Thymus (tissue), 14 donors: ENCODE measurements at places on chromosomes 7 and 10. TPM values are rescaled to one million over a fixed set of nuclear protein-coding genes. Genes with fewer than 3 reads are reported as not detected.

DNA sequence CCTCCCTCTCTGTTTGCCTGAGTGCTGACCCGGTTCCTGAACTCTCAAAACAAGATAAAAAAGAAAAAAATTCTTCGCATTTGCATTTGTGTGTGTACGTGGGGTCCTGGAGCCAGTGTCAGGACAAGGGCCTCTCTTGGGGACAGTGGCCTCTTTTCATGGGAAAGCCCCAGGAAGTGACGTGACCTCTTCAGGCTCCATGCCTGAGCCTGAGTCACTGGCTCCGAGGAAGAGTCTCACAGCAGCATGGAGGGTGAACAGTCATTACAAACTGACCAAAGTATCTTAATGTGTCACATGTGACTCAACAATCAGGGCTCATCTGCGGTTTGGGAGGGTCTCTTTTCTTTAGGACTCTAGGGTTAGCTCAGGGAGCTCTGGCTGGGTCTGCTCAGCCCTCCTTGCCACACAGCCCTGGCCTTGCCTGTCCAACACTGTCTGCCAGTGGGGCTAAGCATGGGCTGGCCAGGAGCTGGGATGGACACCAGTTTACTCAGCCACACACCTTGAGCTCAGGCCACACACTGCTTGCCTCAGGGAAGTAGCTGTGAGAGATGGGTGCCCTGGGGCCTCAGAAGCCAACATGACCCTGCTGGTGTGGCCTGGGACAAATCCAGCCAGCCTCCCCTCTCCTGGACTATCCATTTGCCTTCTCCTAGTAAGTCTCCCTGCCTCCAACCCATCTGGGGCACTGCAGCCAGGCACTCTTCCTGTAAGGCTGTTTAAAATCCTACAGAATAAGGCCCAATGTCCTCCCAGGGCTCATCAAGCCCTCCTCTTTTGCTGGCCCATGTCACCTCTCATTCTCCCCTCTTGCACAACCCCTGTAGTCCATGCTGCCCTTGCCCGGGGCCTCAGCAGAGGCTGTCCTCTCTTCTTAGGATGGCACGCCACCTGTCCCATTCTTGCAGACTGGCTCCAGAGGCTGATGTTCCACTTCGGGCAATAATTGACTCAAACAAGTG lies 10.5 kb downstream of the TMEM273 start:
- no peaks in the 10 kb centered on the region for H3K36me3 ChIP-seq
- DNase-seq = no peak
- H3K27ac ChIP-seq = no peak overlapping the region
- peaks cover 23% of the 10 kb centered on the region for H3K4me1 ChIP-seq
- no peak overlapping the region for H3K4me3 ChIP-seq
- H3K27me3 ChIP-seq = no peaks in the 10 kb centered on the region

DNA sequence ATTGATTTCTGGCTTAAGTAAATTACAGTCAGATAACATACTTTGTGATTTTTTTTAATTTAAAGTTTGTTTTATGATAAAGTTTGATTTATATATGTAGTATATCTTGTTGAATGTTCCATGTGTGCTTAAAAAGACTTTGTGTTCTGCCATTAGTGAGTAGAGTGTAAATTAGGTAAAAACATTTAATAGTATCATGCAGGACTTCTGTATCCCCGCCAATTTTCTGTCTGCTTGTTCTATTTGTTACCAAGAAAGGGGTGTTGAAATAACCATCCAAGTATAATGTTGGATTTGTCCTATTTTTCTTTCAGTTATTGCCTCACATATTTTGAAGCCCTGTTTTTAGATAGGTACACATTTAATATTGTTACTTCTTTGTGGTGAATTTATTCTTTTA lies 172.1 kb downstream of the CAMK1D start:
- no peaks in the 10 kb centered on the region for H3K27me3 ChIP-seq
- H3K27ac ChIP-seq = no peak overlapping the region
- no peak for DNase-seq
- no peaks in the 10 kb centered on the region for H3K36me3 ChIP-seq

DNA sequence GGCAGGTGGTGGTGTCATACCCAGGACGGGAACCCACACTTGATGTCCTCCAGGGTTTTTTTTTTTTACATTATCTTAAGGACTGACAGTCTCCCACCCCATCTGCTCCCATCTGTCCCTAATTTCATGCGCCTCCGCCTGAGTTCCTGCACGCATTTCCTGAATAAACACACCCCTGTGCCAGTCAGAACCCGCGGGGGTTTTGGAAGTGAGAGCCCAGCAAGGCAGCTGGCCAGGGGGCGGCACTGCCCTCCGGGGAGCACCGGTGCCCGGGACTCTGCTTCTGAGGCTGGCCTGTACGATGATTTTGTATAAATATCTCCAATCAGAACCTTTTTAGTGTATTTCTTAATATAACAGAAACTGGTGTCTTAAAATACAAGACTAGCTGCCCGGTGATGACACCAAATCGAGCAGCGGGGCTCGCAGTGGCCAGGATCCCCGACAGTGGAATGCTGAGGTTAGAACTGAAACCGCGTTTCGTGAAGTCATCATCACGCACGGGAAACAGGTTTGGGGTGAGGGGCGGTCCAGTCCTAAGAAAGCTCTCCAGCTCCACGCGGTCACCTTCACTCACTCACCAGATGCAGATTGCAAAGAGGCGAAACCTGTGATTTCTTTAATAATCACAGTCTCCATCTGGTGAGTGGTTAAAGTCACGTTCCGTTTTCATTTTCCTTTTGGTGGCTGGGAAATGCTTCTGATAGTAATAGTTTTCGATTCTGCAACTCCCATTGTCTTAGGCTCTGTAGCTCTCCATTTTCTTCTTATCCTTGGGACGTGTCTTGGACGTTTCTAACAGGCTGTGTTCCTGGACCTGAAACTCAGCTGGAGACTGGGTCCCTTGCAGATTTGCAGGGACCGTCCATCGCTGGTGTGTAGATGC lies 19.7 kb downstream of the BNIP3 start:
- no peak overlapping the region for H3K27ac ChIP-seq
- no peak for DNase-seq
- H3K4me3 ChIP-seq = no peak overlapping the region
- H3K27me3 ChIP-seq = no peaks in the 10 kb centered on the region
- no peaks in the 10 kb centered on the region for H3K4me1 ChIP-seq
- H3K36me3 ChIP-seq = peaks cover 17% of the 10 kb centered on the region

GRCh38 chr10:356452-356851 lies 221.2 kb downstream of the ZMYND11 start:
- DNase-seq = no peak
- no peaks in the 10 kb centered on the region for H3K27me3 ChIP-seq
- H3K4me3 ChIP-seq = no peak overlapping the region
- no peak overlapping the region for H3K27ac ChIP-seq

GRCh38 chr10:58807629-58808022 lies 295.0 kb downstream of the BICC1 start:
- no peak overlapping the region for H3K4me3 ChIP-seq
- no peaks in the 10 kb centered on the region for H3K4me1 ChIP-seq
- no peak for DNase-seq
- H3K36me3 ChIP-seq = no peaks in the 10 kb centered on the region

DNA sequence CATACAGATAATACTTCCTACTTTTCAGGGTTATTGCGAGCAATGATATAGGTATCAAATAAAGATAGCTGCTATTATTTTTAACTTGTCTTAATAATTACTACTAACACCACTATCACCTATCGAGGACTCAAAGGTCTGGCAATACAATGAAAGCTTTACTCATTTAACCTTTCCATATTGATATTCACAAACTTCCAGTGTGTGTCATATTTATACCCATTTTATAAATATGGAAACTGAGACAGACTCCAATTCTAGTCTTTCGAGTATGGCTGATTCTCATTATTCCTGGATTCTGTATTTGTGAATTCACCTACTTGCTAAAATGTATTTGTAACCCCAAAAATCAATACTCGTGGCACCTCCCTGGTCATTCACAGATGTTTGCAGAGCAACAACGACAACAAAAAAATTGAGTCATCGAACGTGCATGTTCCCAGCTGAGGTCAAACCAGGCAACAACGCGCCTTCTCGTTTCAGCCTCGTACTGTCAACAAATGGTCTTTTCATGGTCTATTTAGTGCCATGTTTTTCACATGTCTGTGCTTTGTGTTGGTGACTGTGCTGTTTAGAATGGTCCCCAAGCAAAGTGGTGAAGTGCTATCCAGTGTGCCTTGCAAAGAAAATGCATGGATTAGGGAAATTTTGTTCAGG lies 51.7 kb downstream of the SMURF1 start:
- no peak overlapping the region for H3K4me3 ChIP-seq
- no peak overlapping the region for H3K27ac ChIP-seq
- H3K4me1 ChIP-seq = no peaks in the 10 kb centered on the region
- DNase-seq = no peak

DNA sequence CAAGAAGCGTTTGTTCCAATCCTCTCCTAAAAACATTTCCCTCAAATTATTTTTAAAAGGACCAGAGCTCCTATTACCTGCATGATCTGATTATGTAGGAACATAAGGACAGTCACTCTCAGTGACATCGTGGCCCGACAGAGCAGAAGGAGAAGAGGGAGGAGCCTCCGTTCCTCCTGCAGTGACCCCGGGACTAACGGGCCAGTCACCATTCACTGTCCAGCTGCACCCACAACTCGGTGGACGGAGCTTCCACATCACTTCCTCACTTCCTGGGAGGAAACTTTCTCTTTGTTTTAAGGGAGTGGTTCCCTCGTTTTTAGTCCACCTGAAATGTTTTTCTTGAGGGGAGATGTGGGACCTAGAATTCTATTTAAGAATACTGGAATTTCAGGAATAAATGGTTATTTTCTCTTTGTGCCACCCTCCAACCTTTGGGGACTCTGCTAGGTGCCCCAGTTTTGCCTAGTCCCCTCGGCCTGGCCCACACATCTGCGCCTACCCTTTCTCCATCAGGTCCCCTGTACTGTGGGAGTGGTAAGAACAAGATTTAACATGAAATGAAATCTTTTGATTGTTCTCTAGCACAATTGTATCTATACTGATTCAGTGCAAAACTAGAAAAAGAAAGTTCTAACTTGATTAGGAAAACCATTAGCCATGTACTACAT lies 173.5 kb upstream of the RNF32 start:
- H3K4me3 ChIP-seq = no peak overlapping the region
- no peak overlapping the region for H3K27ac ChIP-seq
- no peaks in the 10 kb centered on the region for H3K4me1 ChIP-seq
- H3K36me3 ChIP-seq = no peaks in the 10 kb centered on the region
- DNase-seq = no peak

GRCh38 chr10:64211466-64211865 lies 690.3 kb downstream of the REEP3 start:
- no peak for DNase-seq
- H3K4me3 ChIP-seq = no peak overlapping the region
- H3K27ac ChIP-seq = no peak overlapping the region
- no peaks in the 10 kb centered on the region for H3K4me1 ChIP-seq
- no peaks in the 10 kb centered on the region for H3K27me3 ChIP-seq

DNA sequence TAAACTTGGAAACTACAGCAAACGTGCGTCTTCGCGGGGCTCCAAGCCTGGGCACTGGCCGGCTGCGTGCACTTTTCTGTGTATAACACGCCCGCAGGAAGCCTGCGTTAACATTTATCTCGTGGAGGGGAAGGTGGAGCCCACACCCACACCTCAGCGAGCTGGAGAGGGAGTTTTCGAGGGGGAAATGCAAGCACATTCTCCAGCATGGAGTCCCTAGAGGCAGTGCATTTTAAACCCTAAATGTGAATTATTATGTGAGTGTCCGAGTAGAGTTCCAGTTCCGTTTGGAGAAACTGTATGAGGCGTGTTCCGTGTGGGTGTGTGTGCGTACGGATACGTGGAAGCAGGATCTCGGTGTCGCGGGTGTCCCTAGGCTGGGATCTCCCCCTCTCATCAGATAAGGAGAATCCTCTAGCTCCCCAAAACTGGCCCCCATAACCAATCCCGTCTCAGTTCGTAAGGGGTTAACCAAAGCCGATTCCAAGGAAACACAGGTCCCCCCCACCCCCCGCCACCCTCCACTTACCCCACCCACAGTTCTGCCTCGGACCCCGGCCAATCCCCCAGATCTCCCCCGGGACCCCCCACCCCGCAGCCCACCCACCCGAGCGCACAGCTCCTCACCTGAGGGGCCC lies 403 bp downstream of the CDK6 start:
- H3K27me3 ChIP-seq = no peaks in the 10 kb centered on the region
- no peaks in the 10 kb centered on the region for H3K4me1 ChIP-seq
- peak; percentile 51 for DNase-seq
- no peaks in the 10 kb centered on the region for H3K36me3 ChIP-seq
- H3K27ac ChIP-seq = peak overlapping the region; percentile 96

DNA sequence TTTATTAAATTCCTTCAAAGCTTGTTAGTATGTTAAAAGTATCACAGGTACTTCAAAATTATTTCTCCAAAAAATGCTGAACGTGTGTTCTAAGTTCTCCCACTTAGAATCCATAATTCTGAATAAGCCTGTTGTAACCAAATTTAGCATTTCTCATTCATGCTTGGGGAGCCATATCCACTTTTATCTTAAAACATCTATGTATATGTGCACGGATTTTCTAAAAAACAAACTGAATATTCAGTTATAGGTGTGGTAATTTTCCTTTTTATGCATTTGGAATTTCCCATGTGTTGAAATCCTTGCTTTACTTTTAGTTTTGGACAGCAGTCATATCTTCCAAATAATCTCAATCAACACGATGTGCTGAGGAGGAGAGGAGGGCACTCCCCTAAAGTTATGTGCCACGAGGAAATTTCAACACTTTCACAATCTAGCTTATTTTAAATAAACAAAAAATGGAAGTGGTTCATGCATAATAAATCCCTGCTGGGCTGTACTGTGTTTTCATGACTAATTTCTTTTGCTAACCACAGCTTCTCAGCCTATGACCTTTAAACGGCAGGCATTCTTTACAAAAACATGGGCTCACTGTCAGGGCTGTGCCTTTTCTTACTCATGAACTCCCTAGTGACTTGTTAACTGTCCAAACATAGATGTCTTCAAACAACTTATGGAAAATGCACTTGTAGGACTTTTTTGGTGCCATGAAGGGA lies 380.3 kb upstream of the SEMA3C start:
- no peak overlapping the region for H3K4me3 ChIP-seq
- no peak overlapping the region for H3K27ac ChIP-seq
- H3K4me1 ChIP-seq = no peaks in the 10 kb centered on the region
- H3K36me3 ChIP-seq = no peaks in the 10 kb centered on the region
- no peaks in the 10 kb centered on the region for H3K27me3 ChIP-seq

GRCh38 chr10:44010873-44011602 lies 362.4 kb upstream of the ZNF32 start:
- H3K27ac ChIP-seq = no peak overlapping the region
- DNase-seq = no peak

DNA sequence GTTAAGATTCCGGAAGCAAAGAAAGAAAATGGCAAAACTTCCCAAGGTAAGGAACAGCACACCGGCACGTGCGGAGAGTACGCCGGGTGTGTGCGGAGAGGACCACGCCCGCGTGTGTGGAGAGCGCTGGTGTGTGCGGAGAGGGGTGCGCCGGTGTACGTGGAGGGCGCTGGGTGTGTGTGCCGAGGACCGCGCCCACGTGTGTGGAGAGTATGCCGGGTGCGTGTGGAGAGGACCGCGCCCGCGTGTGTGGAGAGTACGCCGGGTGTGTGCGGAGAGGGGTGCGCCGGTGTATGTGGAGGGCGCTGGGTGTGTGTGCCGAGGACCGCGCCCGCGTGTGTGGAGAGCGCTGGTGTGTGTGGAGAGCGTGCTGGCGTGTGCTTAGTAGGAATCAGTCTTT lies 48.6 kb upstream of the DPYSL4 start:
- H3K36me3 ChIP-seq = no peaks in the 10 kb centered on the region
- no peak for DNase-seq
- no peak overlapping the region for H3K4me3 ChIP-seq
- H3K27ac ChIP-seq = no peak overlapping the region
- no peaks in the 10 kb centered on the region for H3K4me1 ChIP-seq
- H3K27me3 ChIP-seq = peaks cover 3% of the 10 kb centered on the region

TUBB8 gene
- total RNA-seq = 0.05 TPM

CAV1 gene
- 26.4 TPM for total RNA-seq

PHYHIPL gene
- 0.09 TPM for total RNA-seq

POM121L12 gene
- not detected for total RNA-seq
